GM13976 (cell line): ENCODE measurements at places on chromosomes 4 and X.

DNA sequence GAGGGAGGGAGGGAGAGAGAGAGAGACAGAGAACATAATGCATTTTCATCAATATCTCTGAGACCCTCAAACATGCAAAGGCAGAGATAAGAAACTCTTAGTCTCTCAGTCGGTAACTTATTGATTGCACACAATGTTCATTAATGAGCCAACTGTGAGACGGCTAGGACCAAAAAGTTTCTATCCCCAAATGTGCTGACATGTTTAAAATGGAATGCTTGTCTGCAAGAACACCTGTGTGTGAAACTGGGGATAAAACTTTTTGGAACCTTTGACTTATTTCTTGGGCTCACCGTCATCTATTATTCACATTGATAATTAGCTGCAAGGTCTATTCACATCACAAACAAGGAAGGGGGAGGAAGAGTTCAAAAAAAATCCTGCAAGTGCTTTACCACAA is 477.9 kb downstream of the STIM2 start:
- no peak for DNase-seq

- DNase-seq = no peak
Observed at GRCh38 chr4:75821966-75822365, 80.3 kb downstream of the PPEF2 start.

DNA sequence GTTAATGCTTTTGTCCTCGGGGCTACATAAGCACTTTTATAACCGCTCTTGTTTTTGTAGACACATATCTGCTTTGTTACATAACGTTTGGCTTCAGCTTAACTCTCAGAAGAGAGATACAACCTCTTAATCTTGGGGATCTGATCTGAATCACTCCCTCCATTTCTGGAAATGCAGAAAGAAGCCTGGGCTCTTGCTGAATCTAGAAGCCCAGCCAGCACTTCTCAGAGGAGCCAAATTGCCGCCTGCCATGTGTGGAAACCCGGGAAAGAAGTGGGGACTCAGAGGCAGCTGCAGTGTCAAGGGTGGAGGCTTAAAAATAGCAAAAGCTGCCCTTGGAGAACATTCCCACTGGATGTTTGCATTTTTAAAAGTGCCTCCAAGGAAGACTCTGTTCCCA is 69.3 kb upstream of the LDB2 start:
- no peak for DNase-seq

- peak; percentile 11 for DNase-seq
Observed at GRCh38 chrX:80808881-80809411, 731 bp downstream of the BRWD3 start.

- DNase-seq = no peak
Observed at GRCh38 chr4:8353158-8353669, 83.7 kb downstream of the HTRA3 start.

DNA sequence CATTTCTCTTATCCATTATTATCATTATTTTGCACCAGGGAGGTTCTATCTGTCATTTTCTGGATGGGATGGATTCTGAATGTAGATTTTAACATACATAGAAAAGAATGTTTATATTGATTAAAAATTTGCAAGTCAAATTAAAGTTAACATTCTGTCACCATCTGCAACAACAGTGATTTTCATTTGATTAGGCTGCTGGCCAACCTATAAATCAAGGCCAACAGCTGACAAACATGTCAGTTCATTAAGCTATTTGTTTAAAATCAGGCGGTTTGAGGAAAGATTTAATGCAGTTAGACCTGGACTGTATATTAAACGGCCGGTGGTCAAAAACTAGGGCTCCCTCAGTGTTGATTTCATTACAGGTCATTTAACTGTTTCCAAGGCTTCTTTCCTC is 109.5 kb upstream of the CBR4 start:
- DNase-seq = no peak

DNA sequence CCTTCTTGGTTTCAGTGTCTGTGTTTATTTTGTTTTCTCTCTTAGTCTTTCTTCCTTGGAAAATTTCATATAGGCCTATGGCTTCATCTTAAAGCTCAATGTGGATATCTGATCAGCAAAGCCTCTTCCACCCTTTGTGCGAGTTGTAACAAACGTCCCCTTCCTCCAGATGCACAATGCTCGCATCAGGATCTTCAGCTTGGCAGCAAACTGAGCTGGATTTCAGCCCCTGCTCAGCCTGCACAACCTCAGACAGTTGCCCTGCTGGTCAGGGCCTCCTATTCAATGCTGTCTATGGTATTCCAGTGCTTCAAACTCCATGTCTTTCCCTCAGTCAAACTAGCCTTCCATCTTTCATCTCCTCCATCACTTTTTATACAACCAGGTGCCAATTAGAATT is 309.4 kb downstream of the ARHGAP24 start:
- DNase-seq = no peak

- no peak for DNase-seq
Observed at GRCh38 chr4:152944666-152945320, 8.7 kb downstream of the FHDC1 start.

DNA sequence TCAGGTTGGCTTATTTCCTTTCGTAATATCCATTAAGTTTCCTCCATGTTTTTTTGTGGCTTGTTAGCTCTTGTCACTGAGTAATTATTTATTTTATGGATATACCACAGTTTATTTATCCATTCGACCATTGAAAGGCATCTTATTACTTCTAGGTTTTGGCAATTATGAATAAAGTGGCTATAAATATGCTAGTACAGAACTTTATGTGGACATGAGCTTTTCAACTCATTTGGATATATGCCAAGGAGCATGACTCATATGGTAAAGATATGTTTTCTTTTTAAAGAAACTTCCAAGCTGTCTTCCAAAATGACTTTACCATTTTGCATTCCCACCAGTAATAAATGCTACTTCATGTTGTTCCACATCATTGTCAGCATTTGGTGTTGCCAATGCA is 803.6 kb downstream of the GLUD2 start:
- no peak for DNase-seq

GRCh38 chr4:126395664-126396063 is 1080.9 kb downstream of the FAT4 start:
- no peak for DNase-seq

DNA sequence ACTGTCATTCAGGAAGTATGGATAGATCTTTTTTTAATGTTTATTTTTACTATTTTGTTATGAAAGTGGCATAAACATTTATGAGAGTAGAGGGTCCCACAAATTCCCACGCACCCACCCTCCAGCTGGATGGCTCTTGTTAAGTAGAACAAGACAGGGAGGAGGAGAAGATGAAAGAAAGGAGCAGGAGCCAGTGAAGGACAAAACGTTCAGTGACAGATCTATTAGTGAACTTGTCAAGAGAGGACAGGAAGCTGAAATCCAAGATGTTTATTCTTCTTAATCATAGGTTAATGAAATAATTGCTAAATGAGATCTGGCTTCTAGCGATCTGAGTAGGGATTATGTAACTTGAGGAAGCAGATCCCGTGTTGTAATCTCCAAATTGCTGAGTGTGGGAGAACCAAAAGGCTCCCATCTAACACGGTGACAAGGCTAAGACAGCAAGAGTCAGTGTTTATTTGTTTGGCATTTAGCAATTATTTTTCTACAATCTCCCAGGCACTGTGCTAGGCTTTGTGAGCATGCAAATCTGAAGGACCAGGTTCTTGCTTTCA is 162.5 kb downstream of the SHROOM3 start:
- DNase-seq = no peak

DNA sequence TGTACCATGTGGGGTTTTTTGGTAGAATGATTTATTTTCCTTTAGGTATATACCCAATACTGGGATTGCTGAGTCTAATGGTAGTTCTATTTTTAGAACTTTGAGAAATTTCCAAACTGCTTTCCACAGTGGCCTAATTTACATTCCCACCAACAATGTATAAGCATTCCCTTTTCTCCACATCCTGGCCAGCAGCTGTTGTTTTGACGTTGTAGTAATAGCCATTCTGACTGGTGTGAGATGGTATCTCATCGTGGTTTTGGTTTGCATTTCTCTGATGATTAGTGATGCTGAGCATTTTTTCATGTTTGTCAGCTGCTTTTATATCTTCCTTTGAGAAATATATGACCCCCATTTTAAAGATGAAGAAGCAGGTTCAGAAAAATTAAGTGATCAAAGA is 153.7 kb downstream of the CBR4 start:
- no peak for DNase-seq

DNA sequence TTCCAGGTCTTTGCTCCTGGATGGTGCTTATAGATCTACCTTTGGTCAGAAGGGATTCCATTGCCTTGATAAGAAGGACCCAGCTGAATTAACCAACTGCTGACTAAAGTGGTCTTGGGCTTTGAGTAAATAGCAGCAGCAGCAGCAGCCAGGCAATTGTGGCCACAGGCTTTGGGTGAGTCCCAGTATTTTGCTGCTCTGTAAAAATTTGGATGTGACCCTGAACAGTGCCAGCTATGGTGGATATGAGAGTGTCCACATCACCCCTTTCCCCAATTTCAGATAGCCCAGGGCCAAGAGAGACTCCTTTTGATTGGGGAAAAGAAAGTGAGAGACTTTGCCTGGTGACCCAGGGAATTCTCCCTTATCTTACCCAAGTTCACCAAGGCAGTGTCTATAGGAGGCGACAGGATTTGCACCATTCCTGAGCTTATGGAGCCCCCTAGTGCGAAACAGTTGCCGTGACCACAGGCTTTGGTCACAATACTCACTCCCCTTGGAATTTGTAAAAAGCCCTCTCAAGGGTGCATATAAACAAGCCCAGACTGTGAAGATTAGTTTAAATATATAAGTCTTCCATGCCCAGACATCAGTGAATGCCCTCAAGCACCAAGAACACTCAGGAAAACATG is 518.0 kb downstream of the TMA16 start:
- DNase-seq = peak; percentile 3

DNA sequence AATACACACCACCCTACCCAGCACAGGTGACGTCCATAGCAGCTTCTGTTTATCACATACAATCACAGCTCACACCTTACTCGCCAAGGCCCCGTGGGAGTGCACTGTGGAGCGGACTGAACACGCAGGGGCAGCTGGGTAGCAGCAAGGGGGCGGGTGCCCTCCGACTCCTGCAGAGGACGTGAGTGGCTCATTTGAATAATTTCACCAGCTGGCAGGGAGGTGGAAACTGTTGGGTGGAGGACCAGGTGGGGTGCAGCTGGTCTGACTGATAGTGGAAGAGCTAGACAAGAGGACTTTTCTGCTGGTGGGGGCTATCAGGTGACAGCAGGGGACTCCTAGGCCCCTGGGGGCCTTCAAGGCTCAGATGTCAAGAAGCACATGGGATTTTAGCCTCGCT is 16.3 kb downstream of the MAN2B2 start:
- DNase-seq = peak; percentile 53

DNA sequence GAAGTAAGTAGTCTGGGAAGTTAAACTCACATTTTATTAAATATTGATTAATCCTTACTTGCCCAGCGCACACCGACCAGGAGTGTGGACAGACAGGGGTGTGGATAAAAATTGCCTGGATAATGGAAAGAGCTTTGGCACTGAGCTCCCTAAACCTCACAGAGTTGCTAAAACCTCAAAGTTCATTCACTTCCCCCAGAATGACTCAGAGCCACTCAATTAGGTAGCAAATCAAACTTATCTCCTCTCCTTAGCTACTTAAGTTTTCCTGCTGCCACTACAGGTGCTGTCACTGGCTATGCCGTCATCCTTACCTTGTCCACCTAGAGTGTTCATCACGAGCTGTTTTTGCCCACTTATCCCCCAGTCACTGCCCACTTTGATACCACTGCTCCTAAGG is 27.0 kb upstream of the MID1IP1 start:
- DNase-seq = no peak

- DNase-seq = no peak
Observed at GRCh38 chr4:82402196-82402775, 28.0 kb downstream of the HNRNPDL start.

DNA sequence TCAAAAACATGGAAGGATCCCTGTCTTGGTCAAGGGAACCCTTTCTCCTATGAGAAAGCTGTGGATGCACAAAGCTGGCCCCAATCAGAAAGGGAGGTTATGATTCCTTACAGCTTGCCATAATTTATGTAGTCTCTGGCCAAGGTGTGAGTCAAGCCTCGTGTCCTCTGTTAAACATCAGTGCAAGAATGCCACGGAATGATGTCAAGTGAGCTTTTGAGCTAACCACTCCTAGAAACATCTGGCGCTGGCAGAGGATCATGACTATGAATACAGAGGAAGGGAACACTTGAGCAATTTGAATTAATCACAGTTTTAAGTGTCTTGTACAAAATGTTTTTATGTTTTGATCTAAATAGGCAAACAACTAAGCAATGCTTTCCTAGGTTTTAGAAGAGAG is 51.5 kb upstream of the RAP2C start:
- no peak for DNase-seq

DNA sequence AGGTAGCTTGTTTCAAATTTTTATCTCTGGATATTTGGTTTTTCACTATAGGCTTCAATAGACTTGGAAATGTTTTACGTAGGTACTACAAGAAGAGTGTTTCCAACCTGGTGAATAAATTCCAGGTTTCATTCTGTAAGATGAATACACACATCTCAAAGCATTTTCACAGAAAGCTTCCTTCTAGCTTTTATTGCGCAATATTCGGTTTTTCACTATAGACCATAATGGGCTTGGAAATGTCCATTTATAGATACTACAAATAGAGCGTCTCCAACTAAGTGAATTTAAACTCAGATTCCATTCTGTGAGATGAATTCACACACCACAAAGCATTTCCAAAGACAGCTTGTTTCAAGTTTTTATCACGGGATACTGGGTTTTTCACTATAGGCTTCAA is 857.7 kb upstream of the HS3ST1 start:
- no peak for DNase-seq

- no peak for DNase-seq
Observed at GRCh38 chr4:24274381-24274941, 309.9 kb downstream of the DHX15 start.

GRCh38 chr4:94216394-94216793 is 8.7 kb downstream of the SMARCAD1 start:
- no peak for DNase-seq

- DNase-seq = peak; percentile 63
Observed at GRCh38 chr4:147590249-147590920, 26.8 kb upstream of the TMEM184C start.

GRCh38 chrX:63927848-63928247 is 142.8 kb upstream of the ARHGEF9 start:
- no peak for DNase-seq

- DNase-seq = no peak
Observed at GRCh38 chrX:41087201-41087600, 2.0 kb downstream of the USP9X start.

DNA sequence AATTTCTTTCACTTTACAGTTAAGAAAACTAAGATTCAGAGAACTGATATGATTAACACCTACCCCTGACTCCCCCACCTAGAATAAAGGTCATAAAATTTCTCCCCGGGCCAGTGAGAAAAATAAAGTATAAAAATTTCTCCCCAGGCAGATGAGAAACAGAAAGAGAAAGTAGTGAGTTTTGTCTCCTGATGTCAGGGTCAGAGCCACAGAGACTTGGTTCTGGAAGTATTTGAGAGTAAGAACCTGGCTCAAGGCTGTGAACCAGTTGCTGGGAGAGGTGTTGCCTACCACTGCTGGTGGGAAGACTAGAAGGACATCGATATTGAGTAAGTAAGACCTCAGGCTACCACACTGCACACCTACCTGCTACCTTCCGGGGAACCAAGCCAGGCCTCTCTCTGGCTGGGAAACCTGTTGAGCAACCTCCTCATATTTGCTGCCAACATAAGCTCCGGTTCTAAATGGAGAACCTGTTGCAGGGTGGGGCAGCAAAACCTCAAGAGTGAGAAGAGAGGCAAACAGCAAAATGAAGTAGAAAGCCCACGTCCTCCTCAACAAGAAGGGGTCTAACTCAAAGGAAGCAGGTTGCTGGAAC is 104.2 kb upstream of the PUDP start:
- no peak for DNase-seq

GRCh38 chrX:128653524-128654060 is 601.4 kb upstream of the ACTRT1 start:
- no peak for DNase-seq

- DNase-seq = no peak
Observed at GRCh38 chr4:84249521-84249920, 249.6 kb downstream of the NKX6-1 start.
